ENCODE measurements at places on chromosomes 1 and 21.

- no peak for DNase-seq
Measured at GRCh38 chr21:45039317-45040156, 34.8 kb upstream of the ADARB1 start.

- no peak for DNase-seq
Measured at GRCh38 chr1:232547938-232548484, 81.9 kb downstream of the SIPA1L2 start.

- no peak for DNase-seq
Measured at GRCh38 chr1:234120327-234120944, 216.0 kb downstream of the SLC35F3 start.

GRCh38 chr21:34696121-34696520, 27.3 kb downstream of the CLIC6 start:
- DNase-seq: no peak

DNA sequence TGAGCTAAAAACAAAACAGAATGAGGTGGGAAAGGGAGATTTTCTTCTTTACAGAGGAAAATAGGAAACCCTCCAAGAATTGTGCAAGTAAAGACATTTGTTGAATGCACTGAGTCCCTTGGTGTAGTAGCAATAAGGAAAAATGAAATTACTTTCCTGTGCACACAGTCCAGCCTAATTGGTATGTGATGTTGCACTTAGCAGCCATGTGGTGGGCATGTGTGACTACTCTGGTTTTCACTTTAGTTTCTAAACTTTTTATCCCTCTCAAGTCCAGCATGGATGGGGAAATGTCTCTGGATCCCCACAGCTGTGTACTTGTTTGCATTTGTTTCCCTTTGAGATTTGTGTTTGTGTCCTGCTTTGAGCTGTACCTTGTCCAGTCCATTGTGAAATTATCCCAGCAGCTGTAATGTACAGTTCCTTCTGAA, 7.1 kb upstream of the AGO3 start:
- no peak for DNase-seq

Measured in SHP77 (cell line).